ENCODE measurements at places on chromosomes 1 and 21.

GRCh38 chr1:206566999-206567398 is 45.3 kb downstream of the EIF2D start:
- H3K27me3 ChIP-seq: no peaks in the 10 kb centered on the region
- H3K4me1 ChIP-seq: peaks cover 96% of the 10 kb centered on the region

GRCh38 chr1:8510041-8510823 is 192.3 kb downstream of the SLC45A1 start:
- H3K4me3 ChIP-seq: peak overlapping the region; percentile 73
- H3K27ac ChIP-seq: peak overlapping the region; percentile 93
- peaks cover 40% of the 10 kb centered on the region for H3K4me1 ChIP-seq
- H3K27me3 ChIP-seq: no peaks in the 10 kb centered on the region
- peak; percentile 68 for DNase-seq

GRCh38 chr1:229339520-229339919 is 3.3 kb downstream of the CCSAP start:
- no peak overlapping the region for H3K27ac ChIP-seq
- H3K4me3 ChIP-seq: peak overlapping the region; percentile 7
- peaks cover 35% of the 10 kb centered on the region for H3K4me1 ChIP-seq
- H3K27me3 ChIP-seq: no peaks in the 10 kb centered on the region

DNA sequence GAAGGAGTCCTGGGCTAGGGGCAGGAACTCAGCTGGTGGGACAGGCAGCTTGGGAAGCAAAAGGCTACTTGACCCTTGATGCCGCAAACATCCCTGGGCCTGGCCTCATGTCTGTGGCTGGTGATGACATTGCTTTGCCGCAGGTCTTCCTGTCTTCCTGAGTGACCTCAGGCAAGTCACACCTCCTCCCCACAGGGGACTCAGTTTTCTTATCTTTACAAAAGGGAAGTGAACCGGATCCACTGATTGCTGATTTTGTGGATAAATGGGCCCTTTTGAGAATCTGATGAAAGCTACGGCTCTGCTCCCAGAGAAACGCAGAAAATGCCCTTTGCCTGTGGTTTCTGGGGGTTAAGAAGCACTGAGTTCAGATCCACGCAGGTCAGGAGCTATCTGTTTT is 20.7 kb downstream of the PLOD1 start:
- no peaks in the 10 kb centered on the region for H3K27me3 ChIP-seq
- H3K36me3 ChIP-seq: peaks cover 8% of the 10 kb centered on the region
- no peak overlapping the region for H3K27ac ChIP-seq
- H3K4me1 ChIP-seq: no peaks in the 10 kb centered on the region
- H3K4me3 ChIP-seq: no peak overlapping the region
- no peak for DNase-seq

DNA sequence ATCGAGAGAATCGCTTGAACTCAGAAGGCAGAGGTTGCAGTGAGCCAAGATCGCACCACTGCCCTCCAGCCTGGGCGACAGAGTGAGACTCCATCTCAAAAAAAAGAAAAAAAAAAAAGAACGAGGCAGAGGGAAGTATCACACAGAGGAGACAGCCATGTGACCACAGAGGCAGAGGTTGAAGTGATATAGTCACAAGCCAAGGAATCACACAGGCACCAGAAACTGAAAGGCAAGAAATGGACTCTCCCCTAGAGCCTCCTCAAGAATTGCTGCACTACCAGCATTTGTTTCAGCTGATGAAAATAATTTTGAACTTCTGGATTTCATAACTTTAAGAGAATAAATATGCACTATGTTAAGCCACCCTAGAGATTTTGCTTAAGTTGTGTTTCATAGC is 459.6 kb downstream of the PTPRC start:
- no peak for DNase-seq
- H3K4me1 ChIP-seq: peaks cover 8% of the 10 kb centered on the region
- H3K27me3 ChIP-seq: no peaks in the 10 kb centered on the region
- no peak overlapping the region for H3K27ac ChIP-seq
